ENCODE measurements at places on chromosomes 12 and 14. TPM values are rescaled to one million over a fixed set of nuclear protein-coding genes. Genes with fewer than 3 reads are reported as not detected.
A peak's percentile ranks its signal among the peaks of the same experiment; 100 is the strongest.

- no peak for DNase-seq
Measured at GRCh38 chr14:99507860-99508640, 26.8 kb downstream of the CCNK start.

DNA sequence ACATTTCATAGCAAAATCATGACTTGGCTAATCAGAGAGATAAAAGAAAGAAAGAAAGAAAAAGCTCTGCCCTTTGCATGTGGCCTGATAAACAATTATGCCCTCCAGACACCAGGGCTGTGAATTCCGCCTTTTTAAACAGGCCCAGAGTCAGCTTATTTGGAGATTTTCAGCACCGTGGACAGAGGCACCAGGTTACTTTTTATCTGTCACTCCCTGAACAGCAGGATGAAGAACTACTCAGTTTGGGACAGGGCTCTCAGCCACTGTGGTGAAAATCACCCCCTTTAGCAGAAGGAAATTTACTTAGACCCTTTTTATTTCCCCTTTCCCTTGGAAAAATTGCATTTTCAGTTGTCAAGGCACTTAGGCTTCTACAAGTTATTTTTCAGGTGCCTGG, 359.9 kb downstream of the NRXN3 start:
- no peak for DNase-seq

DNA sequence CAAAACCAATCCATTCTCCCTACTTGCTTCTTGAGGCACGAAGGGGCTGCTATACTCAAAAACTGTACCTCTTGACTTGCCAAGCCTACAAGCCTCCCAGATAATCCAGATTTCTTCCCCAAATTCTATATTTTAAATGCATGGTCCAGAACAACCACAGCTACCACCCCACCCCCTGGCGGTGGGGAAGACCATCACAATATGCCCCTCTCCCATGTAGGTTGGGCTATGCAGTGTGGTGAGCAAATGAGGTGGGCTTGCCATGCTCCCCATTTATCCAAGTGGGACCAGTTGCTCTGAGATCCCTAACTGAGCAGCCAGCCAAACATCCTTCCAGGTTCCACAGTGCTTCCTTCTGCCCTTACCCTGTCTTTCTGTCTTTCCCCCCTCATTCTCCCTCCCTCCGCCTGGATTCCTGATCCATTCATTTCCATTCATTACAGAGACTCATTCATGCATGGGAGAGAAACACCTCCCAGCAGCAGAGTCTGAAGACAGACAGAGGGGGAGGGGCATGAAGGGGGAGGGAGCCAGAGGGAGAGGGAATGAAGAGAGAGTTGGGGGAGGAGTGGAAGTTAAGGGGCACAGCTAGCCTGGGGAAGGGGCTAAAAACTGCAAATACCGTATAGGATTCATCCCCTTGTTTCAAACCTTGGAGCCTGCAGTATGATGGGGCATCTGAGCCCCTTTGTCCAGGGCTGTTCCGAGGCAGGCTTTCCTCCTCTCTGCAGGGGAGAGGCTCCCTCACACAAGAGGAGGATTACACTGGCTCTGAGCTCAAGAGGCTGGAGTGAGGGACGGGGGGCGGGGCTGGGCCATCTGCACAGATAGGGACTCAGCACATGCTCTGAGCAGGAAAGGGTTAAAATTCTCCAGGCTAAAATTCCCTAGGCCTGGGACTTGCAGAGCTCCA, 4.4 kb downstream of the ZNF219 start:
- DNase-seq, result no peak

- DNase-seq, result no peak
Measured at GRCh38 chr12:75913502-75914351, 117.8 kb downstream of the PHLDA1 start.

- DNase-seq, result no peak
Measured at GRCh38 chr12:6235499-6235898, 35.3 kb downstream of the CD9 start.

GRCh38 chr12:85277191-85277590, 2.8 kb upstream of the ALX1 start:
- no peak for DNase-seq

DNA sequence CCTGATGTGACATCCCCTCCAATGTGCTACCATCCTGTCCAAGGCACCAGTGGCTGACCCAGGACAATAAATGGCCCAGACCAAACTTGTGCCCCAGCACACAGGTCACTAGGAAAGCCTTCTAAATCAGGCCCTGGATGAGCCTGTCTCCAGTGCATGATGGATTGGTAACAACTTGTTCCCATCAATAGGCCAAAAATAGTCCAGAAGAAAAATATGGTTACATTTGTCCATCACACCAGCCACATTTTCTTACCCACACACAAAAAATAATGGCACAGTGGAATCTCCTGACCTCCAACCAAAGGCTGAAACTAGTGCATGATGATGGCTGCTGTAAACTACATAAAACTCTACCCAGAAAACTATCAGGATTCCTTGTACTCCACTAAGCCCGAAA, 228.4 kb downstream of the SPTSSA start:
- DNase-seq, result no peak

- peak; percentile 42 for DNase-seq
Measured at GRCh38 chr12:49296836-49297694, 2.1 kb downstream of the PRPH start.

GRCh38 chr14:59032826-59033225, 155.6 kb upstream of the DAAM1 start:
- no peak for DNase-seq

DNA sequence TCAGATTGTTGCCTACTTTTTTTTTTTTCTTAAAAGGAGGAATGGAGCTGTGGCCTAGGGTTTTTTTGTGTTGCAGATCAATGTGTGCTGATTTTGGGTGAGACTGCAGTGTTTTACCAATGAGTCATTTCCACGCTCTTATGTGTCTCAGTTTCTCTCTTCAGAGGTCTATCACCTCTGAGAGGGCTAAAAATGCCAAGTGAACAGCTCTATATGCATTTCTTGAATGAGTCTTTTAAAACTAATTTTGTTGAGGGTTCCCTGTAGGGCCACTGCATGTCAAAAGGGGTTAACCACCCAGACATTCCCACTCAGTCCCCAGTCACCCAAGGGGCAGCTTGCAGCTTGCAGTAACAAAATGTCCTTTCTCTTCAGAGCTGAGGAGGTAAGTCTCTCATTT, 24.3 kb upstream of the GLIPR1L2 start:
- no peak for DNase-seq

GRCh38 chr12:38392554-38393144, 76.1 kb downstream of the ALG10B start:
- peak; percentile 70 for DNase-seq

- DNase-seq, result no peak
Measured at GRCh38 chr12:122533856-122534255, 6.8 kb downstream of the KNTC1 start.

DNA sequence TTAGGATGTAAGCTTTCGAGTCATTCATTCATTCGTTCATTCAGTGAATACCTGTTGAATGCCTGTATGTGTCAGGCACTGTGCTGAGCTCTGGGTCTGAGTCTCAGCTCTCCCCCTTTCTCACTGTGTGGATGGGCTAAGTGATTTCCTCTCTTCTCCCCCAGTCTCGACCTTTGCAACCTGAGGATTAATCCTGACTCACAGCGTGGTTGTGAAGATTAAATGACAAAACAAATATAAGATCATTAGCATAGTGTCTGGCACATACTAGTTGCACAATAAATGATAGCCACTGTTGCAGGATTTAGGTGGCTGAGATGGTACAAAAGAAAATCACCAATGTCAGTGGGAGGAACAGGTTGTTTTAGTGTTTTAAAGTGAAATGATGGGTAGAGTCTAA, 136.7 kb downstream of the GPR135 start:
- DNase-seq, result no peak

DNA sequence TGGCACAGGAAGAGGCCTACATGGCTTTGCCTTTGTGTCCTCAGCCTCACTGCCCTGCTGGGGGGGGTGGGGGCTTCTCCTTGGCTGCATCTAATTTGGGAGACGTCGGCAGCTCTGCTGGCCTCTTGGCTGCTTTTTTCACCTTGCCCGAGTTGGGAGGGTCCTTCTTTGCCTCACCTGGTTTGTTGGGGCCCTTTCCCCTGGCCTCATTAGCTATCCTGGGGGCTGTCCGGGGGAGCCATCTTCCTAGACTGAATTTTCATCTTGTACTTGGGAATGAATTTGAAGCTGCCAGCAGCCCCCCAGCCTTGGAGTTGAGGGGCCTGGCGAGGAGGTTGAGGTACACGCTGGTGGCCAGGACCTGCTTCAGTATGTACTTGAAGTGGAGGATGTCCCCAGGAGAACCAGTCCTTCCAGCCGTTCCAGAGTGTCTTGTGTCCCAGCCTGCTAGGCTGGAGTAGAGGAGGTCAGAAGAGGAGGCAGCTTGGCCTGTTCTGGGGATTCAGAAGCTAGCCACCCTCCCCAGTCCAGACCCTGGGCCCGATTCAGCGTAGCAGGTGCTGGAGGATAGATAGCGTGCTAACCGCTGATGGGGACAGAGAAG, 70.7 kb upstream of the VASH1 start:
- DNase-seq, result no peak

- no peak for DNase-seq
Measured at GRCh38 chr12:1808036-1808797, 12.1 kb upstream of the LRTM2 start.

DNA sequence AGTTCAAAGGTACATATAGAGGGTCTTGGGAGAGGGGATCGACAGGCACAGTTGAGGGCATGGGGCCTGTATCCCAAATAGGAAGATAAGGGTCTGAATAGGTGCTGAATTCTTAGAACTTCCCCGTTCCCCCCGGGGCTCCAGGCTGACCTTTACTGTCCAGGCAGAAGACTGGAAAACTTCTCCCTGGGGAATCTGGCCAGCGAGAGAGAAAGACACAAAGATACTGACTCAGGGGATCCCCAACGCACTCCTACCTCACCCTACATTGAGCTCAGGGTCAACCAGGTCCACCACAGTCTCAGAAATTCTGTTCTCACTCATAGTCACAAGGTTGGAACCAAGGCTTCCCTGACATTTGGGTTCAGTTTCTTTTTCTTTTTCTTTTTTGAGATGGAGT, 46.2 kb downstream of the ACACB start:
- DNase-seq, result no peak

- peak; percentile 52 for DNase-seq
Measured at GRCh38 chr14:85535991-85536832, 6.3 kb downstream of the FLRT2 start.

DNA sequence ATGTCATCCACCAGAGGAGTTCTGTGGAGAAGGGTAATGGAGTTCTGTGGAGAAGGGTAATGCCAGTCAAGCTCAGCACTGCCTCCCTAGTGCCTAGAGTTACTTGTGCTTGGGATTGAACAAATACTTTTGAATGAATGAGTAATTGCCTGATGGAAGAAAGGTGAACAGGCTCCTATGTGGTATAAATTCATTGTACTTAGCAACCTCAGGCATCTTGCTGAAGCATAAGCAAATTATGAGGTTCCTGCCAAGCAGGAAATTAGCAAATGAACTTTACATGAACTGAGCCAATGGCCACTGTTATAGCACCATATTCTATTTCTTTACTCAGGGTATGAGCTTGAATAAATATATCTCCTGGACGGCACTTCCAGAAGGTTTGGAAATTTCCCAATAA, 1047.2 kb downstream of the SLC6A15 start:
- peak; percentile 13 for DNase-seq

- no peak for DNase-seq
Measured at GRCh38 chr12:4287325-4288211, 14.0 kb downstream of the CCND2 start.

GRCh38 chr12:66035288-66035966, 95.1 kb downstream of the LLPH start:
- DNase-seq, result no peak

GRCh38 chr14:72521045-72521444, 372.9 kb downstream of the DPF3 start:
- no peak for DNase-seq

DNA sequence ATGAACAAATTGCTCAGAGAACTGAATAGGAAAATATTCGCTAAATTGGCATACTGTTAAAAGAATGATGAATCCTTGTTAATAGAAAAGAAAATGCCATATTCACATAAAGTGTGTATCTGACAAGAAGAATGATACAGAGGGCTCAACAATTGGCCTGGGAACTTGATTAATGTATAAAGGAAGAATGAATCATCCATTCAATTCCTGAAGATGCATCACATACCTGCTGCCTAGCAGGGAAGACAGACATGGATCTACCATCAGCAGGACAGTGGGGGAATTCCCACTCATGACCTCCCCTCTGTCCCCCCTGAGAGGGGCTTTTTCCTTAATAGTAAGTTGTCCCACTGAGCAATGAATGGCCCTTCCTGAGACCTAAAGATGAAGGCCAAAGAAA, 13.5 kb downstream of the PTPN21 start:
- DNase-seq, result no peak

DNA sequence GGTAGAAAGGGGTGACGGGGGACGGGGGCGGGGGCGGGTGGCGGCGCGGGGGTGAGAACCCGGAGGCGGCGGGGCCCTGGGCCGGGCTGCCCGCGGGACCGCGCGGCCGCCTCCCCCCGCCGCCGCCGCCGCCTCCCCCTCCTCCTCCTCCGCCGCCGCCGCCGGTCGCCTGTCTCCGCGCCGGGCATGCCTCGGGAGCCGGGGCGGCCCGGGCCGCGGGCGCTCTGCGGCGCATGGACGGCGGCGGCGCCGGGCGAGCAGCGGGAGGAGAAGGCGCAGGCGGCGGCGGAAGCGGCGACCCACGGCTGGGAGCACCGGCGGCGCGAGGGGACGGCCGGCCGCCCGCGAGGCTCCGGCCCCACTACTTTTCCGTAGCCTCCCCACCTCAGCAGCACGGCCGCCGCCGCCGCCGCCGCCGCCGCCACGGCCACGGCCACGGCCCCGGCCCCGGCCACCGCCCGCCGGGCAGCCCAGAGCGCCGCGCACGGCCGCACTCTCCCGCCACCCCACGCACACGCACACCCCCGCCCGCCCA, at the start of gene NPAS3:
Gene NPAS3, plus strand, starts transcription at position 161 of the 535 bp plus-strand sequence.
- DNase-seq, result no peak

- no peak for DNase-seq
Measured at GRCh38 chr12:42846782-42847181, 257.2 kb upstream of the PRICKLE1 start.

GRCh38 chr12:13204428-13204827, 7.9 kb downstream of the EMP1 start:
- DNase-seq, result no peak

The CLEC2B gene
- total RNA-seq, result 32.7 TPM

The EXOC3L4 gene
- not detected for total RNA-seq

The CMA1 gene
- not detected for total RNA-seq

The KCNC2 gene
- total RNA-seq, result not detected

The RHOJ gene
- total RNA-seq, result 1.3 TPM

The PTGES3 gene
- 139 TPM for total RNA-seq

The CD163L1 gene
- 47.1 TPM for total RNA-seq

The MIPOL1 gene
- not detected for total RNA-seq

The PRKAG1 gene
- 94.4 TPM for total RNA-seq

The POTEG gene
- total RNA-seq, result 0.41 TPM
